ENCODE measurements at places on chromosomes 2 and 18.

GRCh38 chr18:3872641-3873040 is 422.7 kb downstream of the TGIF1 start:
- H3K4me1 ChIP-seq = no peaks in the 10 kb centered on the region
- H3K36me3 ChIP-seq = no peaks in the 10 kb centered on the region
- no peak overlapping the region for H3K27ac ChIP-seq
- H3K27me3 ChIP-seq = no peaks in the 10 kb centered on the region

DNA sequence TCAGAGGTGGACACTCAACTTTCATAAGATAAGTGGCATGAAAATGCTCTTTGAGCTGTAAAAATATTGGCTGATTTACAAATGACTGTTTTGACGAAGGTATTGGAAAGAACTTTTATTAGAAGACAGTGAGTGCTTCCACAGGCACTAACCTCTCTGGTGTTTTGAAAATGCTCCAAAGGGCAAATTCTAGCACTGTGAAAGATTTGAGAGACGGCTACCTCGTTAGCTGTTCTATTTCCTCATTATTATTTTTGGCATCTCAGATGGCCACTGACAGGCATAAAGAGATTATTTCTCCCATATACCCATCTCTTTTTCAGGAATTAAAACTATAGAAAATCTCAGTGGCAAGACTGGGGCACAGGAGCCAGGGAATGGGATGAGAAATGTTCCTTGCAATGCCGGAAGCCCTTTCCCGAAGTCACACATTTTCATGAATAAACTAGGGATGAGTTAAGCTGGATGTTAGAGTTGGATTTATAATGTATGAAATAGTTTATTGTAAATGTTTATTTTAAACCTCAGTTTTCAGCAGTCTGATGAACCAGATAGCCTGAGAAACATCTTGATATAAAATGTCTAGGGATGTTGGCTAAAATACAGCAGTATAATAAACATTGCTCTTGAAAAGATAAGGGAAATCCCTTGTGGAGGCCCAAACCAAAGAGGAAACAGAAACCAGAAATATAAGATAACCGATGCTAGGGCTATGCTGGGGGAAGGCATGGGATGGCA is 175.7 kb downstream of the ASB1 start:
- peaks cover 8% of the 10 kb centered on the region for H3K4me1 ChIP-seq
- DNase-seq = peak; percentile 40
- H3K27ac ChIP-seq = peak overlapping the region; percentile 66
- H3K36me3 ChIP-seq = no peaks in the 10 kb centered on the region

GRCh38 chr2:226376516-226377180 is 423.0 kb downstream of the IRS1 start:
- no peaks in the 10 kb centered on the region for H3K4me1 ChIP-seq
- no peaks in the 10 kb centered on the region for H3K27me3 ChIP-seq
- no peak for DNase-seq
- H3K36me3 ChIP-seq = no peaks in the 10 kb centered on the region
- H3K4me3 ChIP-seq = no peak overlapping the region
- no peak overlapping the region for H3K27ac ChIP-seq

DNA sequence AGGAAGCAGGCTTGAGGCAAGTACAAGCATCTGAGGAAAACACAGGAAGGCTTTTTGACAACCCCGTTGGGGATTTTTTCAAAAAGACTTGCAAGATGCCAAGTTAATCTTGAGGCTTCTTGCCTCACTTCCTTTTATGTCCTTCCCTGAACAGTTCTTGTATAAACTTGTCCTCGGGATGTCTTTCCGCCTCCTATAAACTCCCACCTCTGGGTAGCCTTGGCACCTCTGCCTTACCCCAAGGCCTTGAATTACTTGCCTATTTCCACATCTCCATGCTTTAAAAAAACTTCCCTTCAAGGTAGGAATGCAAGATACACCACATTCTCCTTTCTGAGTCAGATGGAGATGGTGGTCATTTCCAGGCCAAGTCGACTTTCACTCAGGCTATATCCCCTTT is 106.4 kb upstream of the RBBP8 start:
- no peaks in the 10 kb centered on the region for H3K36me3 ChIP-seq
- no peaks in the 10 kb centered on the region for H3K27me3 ChIP-seq
- no peak overlapping the region for H3K27ac ChIP-seq
- no peak overlapping the region for H3K4me3 ChIP-seq

DNA sequence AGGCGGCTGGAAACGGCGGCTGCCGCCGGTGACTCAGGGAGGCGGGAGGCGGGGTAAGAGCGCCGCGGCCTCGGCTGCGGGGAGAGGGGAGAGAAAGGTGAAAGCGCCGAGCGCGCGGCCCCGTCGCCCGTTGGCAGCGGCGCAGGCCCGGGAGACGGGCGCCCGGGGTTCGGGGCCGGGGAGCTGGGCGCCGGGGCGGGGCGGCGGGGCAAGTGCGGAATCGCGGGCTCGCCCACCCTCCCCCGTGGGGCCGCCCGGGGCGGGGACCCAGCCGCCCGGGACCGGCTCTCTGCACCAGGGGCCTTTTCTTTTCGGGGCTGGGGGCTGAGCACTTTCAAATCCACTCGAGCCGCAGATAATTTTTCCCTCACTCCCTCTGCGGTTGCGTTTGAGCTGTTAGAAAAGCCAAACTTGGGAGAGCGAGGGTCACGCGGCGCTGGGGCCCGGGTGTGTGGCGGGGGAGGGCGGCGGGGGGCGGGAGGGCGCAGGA is 266 bp downstream of the KDM3A start:
- H3K36me3 ChIP-seq = no peaks in the 10 kb centered on the region
- no peaks in the 10 kb centered on the region for H3K27me3 ChIP-seq
- DNase-seq = no peak
- peak overlapping the region; percentile 96 for H3K27ac ChIP-seq
- H3K4me3 ChIP-seq = peak overlapping the region; percentile 76

- H3K27ac ChIP-seq = no peak overlapping the region
- H3K4me1 ChIP-seq = no peaks in the 10 kb centered on the region
- H3K36me3 ChIP-seq = no peaks in the 10 kb centered on the region
- no peak overlapping the region for H3K4me3 ChIP-seq
These were observed 30.1 kb upstream of the THOC1 start for GRCh38 chr18:297936-298335.

DNA sequence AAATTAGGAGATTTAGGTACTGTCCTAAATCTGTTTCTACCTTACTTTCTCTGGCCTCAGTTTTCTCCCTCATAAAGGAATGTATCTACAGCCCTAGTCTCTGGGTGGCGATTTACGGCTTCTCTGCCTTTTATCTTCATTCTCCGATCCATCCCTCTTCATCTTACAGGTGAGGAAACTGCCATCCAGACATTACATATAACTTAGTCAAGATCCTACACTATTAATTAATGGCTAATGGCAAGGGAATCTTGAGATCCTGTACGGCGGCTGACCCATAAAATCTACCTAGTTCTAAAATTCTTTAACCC is 386 bp upstream of the YIPF4 start:
- peak overlapping the region; percentile 77 for H3K4me3 ChIP-seq
- H3K4me1 ChIP-seq = no peaks in the 10 kb centered on the region
- H3K27me3 ChIP-seq = no peaks in the 10 kb centered on the region
- peaks cover 3% of the 10 kb centered on the region for H3K36me3 ChIP-seq

DNA sequence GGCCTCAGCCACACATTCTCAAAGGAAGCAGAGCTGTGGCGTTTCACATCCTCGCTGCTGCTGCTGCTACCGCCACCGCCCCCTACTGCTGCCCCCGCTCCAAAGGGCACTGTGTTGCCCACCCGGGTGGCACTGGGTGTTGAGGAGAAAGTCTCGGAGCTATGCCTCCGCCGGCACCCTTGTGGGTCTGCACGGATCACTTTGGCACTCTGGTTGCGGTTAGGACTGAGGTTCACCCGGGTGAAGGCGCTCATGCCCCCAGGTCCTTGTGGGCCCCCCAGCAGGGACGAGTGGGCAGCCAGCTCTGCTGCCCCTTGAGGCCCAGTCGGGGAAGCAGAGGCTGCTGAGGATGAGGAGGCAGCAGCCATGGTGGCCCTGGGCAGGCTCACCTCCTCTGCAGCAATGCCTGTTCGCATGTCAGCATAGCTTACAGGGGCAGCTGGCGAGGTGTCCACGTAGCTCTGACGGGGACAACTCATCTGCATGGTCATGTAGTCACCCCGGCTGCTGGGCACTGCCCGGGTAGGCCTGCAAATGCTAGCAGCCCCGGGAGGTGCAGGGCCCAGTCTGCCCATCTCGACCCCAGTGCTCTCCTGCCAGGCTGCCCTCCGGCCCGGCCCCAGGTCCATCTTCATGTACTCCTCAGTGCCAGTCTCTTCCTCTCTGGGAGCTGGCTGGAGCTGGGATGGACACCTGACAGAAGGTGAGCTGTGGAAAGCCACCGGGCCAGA is 4.2 kb downstream of the IRS1 start:
- H3K4me1 ChIP-seq = no peaks in the 10 kb centered on the region
- no peaks in the 10 kb centered on the region for H3K36me3 ChIP-seq
- peak overlapping the region; percentile 92 for H3K27ac ChIP-seq
- no peaks in the 10 kb centered on the region for H3K27me3 ChIP-seq
- H3K4me3 ChIP-seq = peak overlapping the region; percentile 52

DNA sequence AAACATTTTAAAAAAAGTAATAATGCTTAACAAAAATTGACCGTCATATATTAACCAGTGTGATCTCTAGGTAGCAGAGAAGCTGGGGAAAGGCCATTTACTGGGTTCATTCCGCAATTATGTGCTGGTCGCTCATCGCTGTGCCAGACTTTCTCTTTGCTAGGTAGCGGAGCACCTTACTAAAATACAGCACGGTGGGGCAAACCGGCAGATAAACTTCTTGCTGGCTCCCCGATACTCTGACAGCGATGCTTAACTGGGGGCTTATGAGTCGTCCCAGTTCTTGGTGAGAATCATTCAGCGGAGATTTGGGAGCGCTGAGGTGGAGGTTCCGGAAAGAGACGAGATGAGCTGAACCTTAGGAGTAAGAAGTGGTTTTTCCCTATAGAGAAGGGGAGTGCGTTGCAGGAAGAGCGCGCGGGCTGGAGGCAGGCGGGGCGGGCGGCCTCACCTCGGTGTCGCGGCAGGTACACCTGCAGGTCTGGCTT is 605 bp downstream of the C2orf68 start:
- no peaks in the 10 kb centered on the region for H3K36me3 ChIP-seq
- H3K4me1 ChIP-seq = peaks cover 14% of the 10 kb centered on the region
- no peak for DNase-seq
- H3K27ac ChIP-seq = peak overlapping the region; percentile 88
- H3K27me3 ChIP-seq = no peaks in the 10 kb centered on the region

GRCh38 chr2:627926-628560 is 49.2 kb downstream of the TMEM18 start:
- no peak overlapping the region for H3K4me3 ChIP-seq
- no peak for DNase-seq
- no peaks in the 10 kb centered on the region for H3K36me3 ChIP-seq
- H3K27ac ChIP-seq = no peak overlapping the region
- no peaks in the 10 kb centered on the region for H3K27me3 ChIP-seq

GRCh38 chr18:49006641-49007454 is 56.1 kb upstream of the SMAD7 start:
- H3K4me3 ChIP-seq = no peak overlapping the region
- no peaks in the 10 kb centered on the region for H3K27me3 ChIP-seq
- DNase-seq = peak; percentile 42
- no peak overlapping the region for H3K27ac ChIP-seq
- H3K4me1 ChIP-seq = no peaks in the 10 kb centered on the region

GRCh38 chr18:48741866-48742265 is 203.0 kb downstream of the CTIF start:
- H3K36me3 ChIP-seq = no peaks in the 10 kb centered on the region
- H3K4me1 ChIP-seq = no peaks in the 10 kb centered on the region
- DNase-seq = no peak
- no peak overlapping the region for H3K4me3 ChIP-seq
- no peak overlapping the region for H3K27ac ChIP-seq
- no peaks in the 10 kb centered on the region for H3K27me3 ChIP-seq

- H3K4me1 ChIP-seq = no peaks in the 10 kb centered on the region
- H3K27ac ChIP-seq = no peak overlapping the region
- H3K36me3 ChIP-seq = no peaks in the 10 kb centered on the region
- no peak overlapping the region for H3K4me3 ChIP-seq
These were observed 92.7 kb downstream of the COPS8 start for GRCh38 chr2:237178396-237178795.

DNA sequence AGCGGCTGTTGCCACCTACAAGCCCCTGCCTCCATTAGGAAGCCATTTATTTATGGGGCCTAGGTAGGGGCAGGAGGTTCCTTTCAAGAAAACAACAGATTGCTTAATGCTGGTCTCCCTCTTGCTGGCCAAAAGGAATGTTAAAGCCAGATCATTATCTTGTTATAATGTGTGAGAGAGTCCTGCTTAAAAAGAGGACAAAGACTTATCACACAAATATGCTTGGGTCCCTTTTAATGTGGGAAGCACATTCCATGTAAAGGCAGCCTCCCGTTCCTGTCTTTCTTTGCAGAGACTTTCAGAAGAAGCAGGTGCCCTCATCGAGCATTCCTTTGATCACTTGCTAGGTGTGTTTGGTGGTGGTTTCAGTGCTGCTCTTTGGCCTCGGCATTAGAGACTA is 76.4 kb downstream of the AGAP1 start:
- H3K27ac ChIP-seq = peak overlapping the region; percentile 67
- H3K4me1 ChIP-seq = no peaks in the 10 kb centered on the region
- DNase-seq = no peak
- no peak overlapping the region for H3K4me3 ChIP-seq
- no peaks in the 10 kb centered on the region for H3K27me3 ChIP-seq

DNA sequence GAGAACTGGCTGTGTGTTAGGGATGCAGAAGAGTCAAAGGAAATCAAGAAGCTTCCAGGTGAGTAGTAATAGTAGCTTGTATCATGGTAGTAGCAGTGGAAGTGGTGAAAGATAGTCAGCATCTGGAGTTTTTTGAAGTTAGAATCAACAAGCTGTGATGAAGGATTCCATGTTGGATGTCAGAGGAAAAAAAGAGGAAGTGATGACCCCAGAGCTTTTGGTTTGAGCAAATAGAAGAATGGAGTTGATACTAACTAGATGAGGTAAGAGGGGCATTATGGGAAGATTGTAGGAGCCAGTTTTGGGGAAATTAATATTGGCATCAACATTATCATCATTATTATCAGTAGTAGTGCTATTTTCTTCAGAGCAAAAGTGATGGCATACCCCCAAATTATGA is 542.2 kb downstream of the XIRP2 start:
- H3K4me1 ChIP-seq = no peaks in the 10 kb centered on the region
- no peak overlapping the region for H3K4me3 ChIP-seq
- no peaks in the 10 kb centered on the region for H3K36me3 ChIP-seq
- DNase-seq = no peak
- H3K27ac ChIP-seq = no peak overlapping the region

GRCh38 chr18:48636436-48636835 is 97.6 kb downstream of the CTIF start:
- no peaks in the 10 kb centered on the region for H3K4me1 ChIP-seq
- no peak overlapping the region for H3K27ac ChIP-seq
- no peaks in the 10 kb centered on the region for H3K27me3 ChIP-seq
- no peaks in the 10 kb centered on the region for H3K36me3 ChIP-seq
- H3K4me3 ChIP-seq = no peak overlapping the region

- no peaks in the 10 kb centered on the region for H3K4me1 ChIP-seq
- H3K27me3 ChIP-seq = no peaks in the 10 kb centered on the region
- no peak overlapping the region for H3K4me3 ChIP-seq
- no peak overlapping the region for H3K27ac ChIP-seq
- H3K36me3 ChIP-seq = no peaks in the 10 kb centered on the region
- DNase-seq = no peak
These were observed 16.2 kb downstream of the CHCHD5 start for GRCh38 chr2:112600634-112601033.

Measured in prostate gland (tissue), 2 donors.